ENCODE measurements at places on chromosomes 2 and 18.

DNA sequence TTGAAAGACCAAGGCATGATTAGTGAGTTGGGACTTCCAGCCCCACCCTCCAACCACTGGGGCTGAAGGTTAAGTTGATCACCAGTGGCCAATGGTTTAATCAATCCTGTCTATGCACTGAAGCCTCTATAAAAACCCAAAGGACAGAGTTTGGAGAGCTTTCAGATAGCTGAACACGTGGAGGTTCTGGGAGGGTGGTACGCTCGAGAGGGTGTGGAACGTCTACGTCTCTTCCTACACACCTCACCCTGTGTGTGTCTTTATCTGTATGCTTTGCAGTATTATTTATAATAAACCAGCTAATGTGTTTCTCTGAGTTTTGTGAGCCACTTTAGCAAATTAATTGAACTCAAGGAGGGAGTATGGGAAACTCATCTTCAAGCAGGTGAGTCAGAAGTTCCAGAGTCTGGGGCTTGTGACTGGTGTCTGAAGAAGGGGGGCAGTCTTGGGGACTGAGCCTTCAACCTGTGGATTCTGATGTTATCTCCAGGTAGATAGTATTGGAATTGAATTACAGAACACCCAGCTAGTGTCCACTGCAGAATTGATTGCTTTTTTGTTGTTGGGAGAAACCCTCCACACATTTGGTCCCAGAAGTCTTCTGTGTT, 20.3 kb downstream of the ACTR3 start:
- DNase-seq: peak; percentile 42

- DNase-seq: no peak
Observed at GRCh38 chr2:201698588-201699226, at the start of gene MPP4. Gene MPP4, minus strand, starts transcription at chr2:201698644. Its CDS starts 4,690 bp downstream, at chr2:201693954.

GRCh38 chr2:233288663-233289062, 19.0 kb upstream of the SAG start:
- DNase-seq: no peak

GRCh38 chr18:63145851-63146555, 173.6 kb downstream of the BCL2 start:
- no peak for DNase-seq

DNA sequence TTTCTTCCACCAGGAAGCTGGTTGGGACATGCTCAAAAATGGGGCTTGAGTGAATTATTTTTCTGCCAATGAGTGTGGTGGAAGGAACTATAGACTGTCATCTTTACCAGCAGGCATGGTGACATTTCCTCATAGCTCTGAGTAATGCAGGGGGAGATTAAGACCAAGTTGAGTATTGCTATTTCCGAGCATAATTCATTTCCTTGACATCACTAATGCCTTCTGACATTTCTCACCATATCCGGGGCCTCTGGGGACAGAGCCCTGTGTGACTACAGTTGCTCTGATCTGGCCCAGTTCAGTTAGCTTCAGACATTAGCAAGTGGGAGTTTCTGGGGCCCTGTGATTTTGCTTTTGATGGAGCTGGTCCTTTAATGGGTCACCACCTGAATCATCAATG, 410.4 kb downstream of the MEIS1 start:
- DNase-seq: no peak

GRCh38 chr18:457521-458412, 42.7 kb downstream of the COLEC12 start:
- no peak for DNase-seq

- no peak for DNase-seq
Observed at GRCh38 chr18:35862119-35862640, 110.3 kb upstream of the RMP24 start.

DNA sequence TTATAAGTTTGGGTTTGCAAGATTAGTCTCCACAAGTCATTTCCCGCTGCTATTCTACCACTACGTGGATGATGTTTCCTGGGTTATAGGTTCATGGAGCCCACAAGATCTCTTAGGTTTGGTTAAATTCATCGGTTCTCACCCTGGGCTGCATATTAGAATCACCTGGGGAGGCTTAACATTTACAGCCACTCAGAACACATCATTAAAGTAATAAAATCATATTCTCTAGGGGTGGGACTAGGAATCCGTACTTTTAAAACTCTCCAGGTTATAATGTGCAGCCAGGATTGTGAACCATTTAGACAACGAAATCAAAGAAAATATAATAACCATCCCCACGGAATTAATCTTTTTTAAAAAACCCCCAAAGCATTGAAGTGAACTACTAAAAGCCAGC, 167.7 kb downstream of the ACTR3 start:
- DNase-seq: no peak

DNA sequence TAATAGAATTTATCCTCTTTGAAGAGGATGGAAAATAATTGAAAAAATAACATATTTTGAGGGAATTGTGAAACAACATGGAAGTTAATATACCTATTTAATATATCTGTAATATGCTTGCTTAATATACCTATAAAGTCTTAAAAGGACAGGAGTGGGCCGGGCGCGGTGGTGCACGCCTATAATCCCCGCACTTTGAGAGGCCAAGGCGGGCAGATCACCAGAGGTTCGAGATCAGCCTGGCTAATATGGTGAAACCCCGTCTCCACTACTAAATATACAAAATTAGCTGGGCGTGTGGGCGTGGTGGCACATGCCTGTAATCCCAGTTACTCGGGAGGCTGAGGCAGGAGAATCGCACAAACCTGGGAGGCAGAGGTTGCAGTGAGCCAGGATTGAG, 254.9 kb downstream of the TMX3 start:
- no peak for DNase-seq

- no peak for DNase-seq
Observed at GRCh38 chr2:9060819-9061218, 57.3 kb upstream of the MBOAT2 start.

DNA sequence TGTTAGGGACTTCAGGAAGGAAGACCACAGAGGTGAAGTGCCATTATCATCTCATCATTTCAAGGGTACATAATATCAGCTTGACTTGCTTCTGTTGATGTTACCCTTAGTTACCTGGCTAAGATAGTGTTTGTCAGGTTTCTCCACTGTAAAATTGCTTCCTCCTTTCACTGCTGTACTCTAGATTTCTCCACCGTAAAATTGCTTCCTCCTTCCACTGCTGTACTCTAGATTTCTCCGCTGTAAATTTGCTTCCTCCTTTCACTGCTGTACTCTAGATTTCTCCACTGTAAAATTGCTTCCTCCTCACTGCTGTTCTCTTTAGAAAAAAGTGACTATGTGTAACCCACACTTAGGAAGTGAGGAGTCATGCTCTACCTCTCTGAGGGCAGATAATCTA, 1460.3 kb downstream of the SUCLG1 start:
- no peak for DNase-seq

GRCh38 chr18:39448942-39449341, 1883.3 kb upstream of the CELF4 start:
- DNase-seq: no peak

GRCh38 chr2:231470246-231470900, 6.1 kb upstream of the NCL start:
- no peak for DNase-seq

DNA sequence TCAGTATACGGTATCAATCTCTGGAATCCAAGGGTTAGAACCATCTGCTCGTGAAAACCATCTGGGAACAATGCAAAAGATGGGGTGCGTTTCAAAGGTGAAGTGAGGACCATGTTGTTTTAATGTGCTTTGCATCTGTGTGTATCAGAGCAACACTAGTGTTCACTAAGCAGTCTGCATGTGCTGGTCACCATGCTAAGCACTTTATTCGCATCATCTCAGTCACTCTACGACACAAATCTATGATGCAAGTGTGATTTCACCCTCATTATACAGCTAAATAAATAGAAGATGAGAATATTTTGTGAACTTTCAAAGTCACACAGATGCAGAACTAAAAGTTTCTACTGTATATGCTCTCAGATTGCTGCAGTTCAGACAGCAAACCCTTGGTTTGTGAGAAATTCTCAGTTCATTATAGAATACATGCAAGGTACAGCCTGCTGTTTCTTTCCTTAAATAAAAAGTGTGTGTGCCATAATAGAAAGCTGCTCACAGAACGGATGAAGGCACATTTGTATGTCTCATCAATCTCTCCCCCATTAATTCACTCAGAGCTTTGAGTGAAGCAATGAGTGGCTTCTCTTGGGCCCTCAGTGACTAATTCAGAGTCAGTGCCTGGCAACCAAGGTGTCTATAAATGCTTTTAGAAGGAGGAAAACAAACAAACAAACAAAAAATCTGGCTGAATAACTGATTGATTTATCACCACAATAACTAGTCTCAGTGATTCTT, 652.8 kb upstream of the SOX11 start:
- no peak for DNase-seq

GRCh38 chr2:101476605-101477208, 1.8 kb upstream of the RFX8 start:
- DNase-seq: no peak

- no peak for DNase-seq
Observed at GRCh38 chr2:19228715-19229114, 129.7 kb downstream of the OSR1 start.

DNA sequence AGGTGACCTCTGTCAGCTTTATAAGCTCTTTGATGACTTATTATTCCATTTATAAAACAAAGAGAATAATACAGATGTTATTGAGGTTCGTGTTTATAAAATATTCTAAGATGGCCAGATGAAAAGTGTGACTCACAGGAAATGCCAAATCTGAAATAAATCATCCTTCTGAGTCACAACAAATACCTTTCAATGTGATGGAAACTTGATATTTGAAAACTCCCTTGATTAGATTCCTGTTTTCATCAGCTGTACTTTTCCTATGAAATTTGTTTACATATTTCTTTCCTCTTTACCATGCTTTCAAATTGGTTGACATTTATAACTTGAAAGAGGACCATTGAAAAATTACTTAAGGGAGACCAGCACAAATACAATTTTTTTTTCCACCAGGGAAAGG, 30.6 kb upstream of the PPP1R1C start:
- no peak for DNase-seq

- no peak for DNase-seq
Observed at GRCh38 chr18:29160170-29160569, 983.2 kb upstream of the CDH2 start.

DNA sequence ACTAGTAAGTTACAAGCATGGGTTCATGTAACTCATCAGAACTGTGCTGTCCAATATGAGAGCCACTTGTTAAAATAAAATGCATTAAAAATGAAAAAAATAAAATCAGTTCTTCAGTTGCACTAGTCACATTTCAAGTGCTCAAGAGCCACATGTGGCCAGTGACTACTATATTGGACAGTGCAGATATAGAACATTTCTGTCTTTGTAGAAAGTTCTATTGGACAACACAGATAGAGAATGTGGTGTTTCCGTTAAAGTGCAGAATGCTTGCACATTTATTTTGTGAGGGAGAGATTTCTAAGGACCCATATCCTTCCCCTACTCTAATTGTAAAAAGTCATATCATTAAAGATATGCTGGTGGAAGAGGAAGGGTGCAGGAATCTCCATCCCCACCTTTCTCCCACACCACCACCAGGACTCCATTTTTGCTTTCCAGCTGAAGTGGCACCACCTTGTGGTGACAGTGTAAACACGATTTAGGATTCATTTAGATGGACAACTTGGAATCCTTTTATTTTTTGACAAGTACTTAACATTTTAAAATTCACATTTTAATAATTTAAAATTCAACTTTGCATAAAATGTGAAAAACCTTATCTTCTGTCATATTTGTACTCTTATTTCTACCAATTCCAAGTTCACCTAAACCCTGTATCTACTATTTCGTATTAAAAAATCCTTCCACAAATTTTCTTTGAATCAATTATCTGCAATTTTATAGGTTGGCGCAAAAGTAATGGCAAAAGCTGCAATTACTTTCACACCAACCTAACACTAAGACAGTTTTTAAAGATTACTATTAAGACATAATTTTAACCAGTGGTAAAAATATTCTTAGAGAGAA, 9.4 kb upstream of the CD302 start:
- no peak for DNase-seq

GRCh38 chr18:5890331-5891183, 4.8 kb downstream of the TMEM200C start:
- DNase-seq: no peak

DNA sequence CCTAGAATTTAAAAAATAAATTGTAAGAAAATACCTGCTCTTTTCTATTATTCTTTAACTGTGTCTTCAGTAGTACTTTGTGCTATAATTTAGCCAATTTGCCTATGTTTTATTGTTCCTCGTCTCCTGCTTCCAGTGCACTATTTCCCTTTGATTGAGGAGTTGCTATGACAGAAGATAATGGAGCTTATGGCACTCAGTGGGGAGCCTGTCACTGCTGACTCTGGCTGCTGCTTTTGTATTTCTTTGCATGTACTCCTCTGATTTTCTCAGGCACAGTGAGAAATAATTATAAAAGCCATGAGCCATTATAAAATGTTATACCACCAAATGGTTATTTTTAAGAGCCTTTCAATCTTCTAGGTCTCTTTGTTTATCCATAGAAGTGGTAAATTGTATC, 1310.8 kb upstream of the SLC39A10 start:
- no peak for DNase-seq

- no peak for DNase-seq
Observed at GRCh38 chr2:223855426-223855825, 18.0 kb upstream of the AP1S3 start.

- DNase-seq: no peak
Observed at GRCh38 chr2:240244543-240244942, 104.1 kb upstream of the OTOS start.

- no peak for DNase-seq
Observed at GRCh38 chr2:68231061-68231372, 21.3 kb downstream of the PPP3R1 start.
